ENCODE measurements at places on chromosomes 1 and 21.

DNA sequence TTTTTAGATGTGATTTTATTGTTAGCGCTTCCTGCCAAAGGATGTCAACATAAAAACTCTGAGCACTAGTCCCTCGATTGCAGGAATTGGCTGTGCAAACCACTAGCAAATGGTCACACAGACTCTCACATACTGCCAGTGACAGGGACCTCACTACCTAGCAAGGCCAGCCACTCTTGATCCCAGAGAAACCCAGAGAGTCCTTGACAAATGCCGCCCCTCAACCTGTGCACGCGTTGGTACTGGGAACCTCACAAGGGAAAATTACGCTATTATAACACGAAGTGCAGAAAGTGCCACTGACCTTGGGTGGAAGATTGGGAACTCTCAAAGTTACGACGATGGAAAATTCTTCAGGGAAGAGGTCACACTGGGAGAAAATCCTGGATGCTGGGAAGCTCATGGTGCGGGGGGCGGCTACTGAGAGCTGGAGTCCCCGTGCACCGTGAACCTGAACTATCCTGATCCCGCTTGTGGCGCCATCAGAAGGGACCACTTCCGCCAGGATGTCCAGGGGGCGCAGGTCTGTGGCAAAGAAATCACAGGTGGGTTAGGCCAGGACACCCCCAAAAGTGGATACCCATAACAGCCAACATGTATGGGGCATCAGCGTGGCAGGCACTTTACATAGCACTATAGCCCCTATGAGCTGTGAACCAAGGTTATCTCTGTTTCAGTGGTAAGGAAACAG lies 5.9 kb upstream of the KRTAP10-4 start:
- no peak for ATAC-seq

GRCh38 chr1:203934027-203934426 lies 72.6 kb downstream of the SNRPE start:
- no peak for ATAC-seq

DNA sequence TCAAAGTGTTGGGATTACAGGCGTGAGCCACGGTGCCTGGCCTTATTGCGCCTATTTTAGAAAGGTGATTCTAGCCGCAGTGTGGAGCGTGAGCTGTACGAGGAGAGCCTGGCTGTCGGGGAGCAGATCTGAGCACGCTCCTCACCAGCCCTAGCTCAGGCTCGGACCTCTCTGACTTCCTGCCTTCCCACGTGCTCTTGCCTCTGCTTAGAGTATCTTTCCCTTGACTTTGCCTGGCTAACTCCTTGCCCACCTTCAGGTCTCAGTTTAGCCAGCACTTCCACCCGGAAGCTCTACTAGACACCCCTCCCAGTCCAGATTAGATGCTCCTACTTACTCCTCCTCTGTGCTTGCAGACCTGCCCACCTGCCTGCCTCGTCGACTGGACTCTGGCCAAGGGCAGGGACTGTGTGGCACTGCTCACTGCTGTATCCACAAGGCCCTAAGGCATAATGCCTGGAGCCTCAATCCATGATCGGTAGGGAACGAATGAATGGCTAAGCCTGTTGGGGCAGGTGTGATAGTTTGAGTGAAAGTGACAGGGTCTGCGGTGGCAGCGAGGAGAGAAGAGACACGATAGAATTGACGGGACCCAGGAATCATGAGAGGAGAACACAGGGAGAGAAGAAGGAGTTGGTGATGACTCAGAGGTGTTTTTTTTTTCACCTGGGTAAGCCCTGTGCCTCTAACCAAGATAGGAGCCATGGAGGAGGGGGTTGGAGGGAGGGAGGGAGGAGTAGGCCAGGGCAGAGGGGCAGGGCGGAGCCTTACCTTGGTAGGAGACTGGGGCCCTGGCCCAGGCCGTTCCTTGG lies 28.1 kb upstream of the WASF2 start:
- peak; percentile 66 for ATAC-seq

- no peak for ATAC-seq
These were observed 91.6 kb downstream of the KAZN start for GRCh38 chr1:14689996-14690615.

DNA sequence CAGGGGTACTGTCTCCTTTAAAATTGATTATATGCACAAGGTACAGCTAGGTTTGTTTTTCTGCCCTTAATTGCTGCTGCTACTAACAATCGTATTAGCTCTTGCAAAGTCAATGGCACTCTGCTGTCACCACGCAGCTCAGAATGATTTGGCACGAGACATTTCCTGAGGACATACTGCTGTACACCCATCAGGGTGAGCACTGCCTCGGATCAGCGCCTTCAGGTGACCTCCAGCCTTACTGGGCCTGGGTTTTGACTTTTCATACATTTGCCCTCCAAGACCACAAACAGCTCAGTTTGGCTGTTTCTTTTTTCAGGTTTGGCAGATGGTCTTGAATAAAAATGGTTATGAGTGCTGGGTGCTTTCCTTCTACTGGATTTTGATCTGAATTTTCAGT lies 110.9 kb downstream of the NTPCR start:
- no peak for ATAC-seq

DNA sequence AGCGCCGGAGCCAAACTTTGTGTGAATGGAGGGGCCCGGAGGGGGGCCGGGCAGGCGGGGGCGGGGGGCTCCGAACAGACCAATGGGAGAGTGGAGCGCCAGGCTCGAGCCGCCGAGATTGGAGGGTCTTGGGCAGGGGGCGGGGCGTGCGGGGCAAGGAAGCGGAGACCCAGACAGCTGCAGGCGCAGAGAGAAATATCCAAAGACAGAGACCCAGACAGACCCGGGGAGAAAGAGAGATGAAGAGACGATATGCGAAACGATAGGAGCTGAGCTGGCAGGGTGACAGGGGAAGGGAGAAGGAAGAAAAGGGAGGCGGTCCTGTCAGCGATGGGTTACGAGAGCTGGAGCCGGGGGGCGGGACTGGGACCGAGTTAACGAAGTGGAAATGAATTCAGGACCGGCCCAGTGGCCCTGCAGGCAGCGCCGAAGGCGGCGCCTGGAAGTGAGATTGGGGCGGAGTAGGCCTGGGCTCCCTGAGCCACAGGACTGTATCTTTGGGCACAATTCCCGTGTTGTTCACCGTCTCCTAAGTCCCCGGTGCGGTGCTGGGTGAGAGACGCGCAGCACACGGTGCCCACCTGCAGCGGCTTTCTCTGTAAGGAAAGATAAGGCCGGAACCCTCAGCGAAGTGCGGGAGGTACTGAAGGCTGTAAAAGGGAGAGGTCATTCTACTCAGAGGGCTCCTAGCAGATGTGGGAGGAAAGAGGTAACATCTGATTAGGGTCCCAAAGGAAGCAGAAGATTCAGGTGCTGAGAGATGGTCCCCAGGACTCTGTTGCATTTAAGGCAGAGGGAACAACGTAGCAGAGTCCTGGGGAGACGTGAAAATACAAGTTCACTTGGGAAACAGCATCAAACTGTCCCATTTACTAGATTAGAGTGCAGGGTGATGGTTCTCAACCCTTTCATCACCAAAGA lies 543 bp upstream of the KCNJ10 start:
- ATAC-seq = peak; percentile 56

DNA sequence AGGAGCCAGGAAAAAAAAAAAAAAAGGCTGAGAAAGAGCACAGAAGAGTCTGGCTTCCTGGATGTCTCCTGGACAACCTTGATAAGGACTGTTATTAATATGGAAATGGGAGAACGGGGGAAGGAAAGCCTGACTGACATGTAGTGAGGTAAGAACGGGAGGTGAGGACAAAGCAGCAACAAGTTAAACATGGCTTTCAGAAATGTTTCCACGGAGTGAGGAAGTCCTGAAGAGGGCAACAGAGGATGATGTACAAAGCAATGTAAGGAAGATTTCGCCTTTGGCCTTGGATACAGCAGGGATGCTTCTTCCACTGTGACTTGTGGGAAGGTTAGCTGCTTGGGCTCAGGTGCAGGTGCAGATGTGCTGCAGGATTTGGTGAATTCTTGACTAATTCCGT lies 11.9 kb upstream of the NIBAN1 start:
- ATAC-seq = no peak

DNA sequence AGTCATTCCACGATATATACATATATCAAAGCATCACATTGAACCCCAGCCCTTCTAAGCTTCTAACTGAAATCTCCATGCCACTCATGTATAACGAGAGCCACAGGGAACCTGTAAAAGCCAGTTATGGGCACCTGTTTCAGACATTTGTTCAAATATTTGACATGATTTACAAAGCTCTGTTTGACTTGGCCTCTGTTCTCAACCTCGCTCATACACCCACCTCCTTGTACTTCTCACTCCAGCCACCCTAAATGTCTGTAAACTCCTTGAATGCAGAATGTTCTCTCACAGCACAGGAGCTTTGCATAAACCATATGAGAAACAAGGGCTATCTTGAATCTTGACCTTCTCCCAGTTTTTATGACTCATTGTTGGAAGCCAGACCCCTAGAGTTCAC lies 36.9 kb upstream of the CD2 start:
- ATAC-seq = no peak

- no peak for ATAC-seq
These were observed 42.0 kb downstream of the RAB3B start for GRCh38 chr1:51948491-51948915.

GRCh38 chr1:28258628-28259251 lies 578 bp upstream of the SESN2 start:
- no peak for ATAC-seq

DNA sequence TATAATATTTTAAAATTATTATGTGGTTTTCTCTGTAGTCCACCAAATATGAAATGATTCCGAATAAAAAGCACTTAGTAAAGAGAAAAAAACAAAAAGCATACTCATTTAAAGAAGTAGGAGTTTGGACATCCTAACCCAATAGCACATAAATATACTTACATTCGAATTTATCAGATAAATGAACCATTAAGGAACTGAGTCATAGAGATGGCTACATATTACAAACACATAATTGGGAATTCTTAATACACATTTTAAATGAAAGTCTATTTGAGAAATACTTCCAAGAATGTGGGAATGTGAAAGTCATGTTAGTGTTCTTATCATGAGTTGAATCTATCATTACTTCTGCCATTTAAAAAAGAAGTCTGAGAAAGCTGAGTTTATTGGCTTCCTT lies 75.0 kb downstream of the USP24 start:
- ATAC-seq = no peak

DNA sequence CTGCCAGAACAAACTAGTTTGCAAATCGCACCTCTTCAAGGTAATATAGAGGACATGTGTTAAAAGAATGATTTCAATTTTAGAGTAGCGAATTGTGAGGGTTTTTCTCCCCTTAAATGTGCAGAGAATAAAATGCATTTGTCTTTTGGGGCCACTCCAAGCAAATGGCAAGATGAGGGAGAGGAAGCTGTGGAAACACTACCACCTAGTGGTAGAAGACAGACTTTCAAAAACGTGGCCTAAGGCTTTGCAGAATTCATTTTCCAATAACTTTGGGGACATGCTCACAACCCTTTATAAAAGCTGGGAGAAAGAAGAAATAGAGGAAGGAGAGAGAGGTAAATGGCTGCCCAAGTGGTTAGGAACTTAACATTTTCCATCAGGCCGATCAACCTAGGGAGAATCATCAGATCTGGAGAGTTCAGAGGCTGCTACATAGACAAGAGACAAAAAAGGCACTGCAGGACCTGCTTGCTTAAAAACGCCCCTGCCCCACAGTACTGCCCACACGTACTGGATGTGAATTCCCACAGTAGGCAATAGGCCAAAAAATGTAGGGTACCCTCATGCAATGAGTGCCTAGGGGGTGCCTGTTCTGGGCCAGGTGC lies 15.7 kb upstream of the RCAN1 start:
- peak; percentile 68 for ATAC-seq

DNA sequence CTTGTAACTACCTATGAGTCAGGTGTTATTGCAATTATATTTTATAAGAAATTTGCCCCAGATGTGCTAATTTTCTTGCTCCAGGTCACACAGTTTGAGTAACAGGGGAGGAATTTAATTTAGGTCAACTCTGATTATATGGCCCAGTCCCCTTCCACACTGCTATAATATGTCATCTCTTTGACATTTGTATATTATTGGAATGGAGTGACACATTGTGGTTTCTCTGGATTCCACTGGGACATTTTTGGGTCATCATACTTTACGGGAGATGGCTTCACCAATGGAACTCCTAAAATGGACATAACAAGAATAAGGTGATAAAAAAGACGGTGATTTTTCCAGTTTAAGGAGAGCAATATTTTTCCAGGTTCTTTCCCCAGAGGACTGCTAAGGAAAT lies 191.2 kb downstream of the DISC1 start:
- no peak for ATAC-seq

GRCh38 chr1:159949981-159950381 lies 4.1 kb downstream of the SLAMF9 start:
- ATAC-seq = no peak

GRCh38 chr1:3759796-3760195 lies 7.5 kb downstream of the CCDC27 start:
- ATAC-seq = no peak

DNA sequence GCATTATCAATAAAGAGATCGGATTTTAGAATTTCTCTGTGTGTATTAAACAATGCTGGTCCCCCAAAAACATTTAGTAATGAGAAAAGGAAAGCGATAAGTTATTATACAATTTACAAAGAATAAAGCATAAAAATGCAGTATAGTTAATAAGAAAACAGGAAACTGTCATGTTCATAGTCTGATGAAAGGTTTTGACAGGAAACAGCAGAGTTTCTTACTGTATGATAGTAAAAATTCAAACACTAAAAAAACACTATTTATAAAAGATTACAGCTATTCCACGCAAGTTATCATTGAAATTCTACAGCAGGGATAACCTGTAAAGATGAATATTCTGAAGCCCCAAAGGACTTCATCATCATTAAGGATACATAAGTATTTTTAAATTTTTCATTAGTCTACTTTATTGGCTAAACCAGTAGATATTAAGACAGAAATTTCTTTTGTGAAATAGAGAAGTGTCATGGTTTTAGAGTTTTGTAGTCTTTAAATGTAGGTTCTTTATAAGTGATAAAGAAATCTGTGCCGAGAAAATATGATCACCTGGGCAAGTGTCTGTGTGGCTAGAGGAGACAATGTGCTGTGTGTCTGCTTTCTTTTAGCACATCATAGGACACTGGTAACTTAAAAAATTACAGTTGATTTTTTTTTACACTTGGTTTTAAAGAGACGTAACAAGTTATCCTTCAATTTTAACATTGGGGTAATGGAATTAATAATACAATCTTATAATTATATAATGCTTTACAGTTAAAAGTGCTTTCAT lies 49.7 kb upstream of the GFI1 start:
- ATAC-seq = no peak

GRCh38 chr1:166164995-166165660 lies 1.7 kb downstream of the FAM78B start:
- no peak for ATAC-seq

DNA sequence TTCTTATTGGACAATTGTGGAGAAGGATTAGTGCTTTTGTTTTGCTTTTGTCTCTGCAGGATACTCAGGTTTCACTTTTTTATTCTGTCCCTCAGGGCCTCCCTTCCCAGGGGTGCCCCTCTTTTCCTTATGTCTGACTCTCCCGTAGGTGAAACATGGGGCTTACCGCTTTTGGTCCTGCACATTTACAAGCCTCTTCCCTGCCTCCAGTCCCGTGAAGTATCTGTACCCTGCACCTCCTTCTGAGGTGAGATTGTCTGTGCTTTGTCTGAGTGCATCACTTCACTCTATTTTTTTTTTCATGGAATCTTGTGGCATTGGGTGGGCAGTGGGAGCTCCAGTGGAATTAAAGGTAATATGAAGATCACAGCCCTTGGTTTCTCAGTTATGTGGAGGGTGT lies 758.1 kb upstream of the TPTE start:
- ATAC-seq = no peak
